Naive thymus-derived CD4-positive, alpha-beta T cell (primary cell): ENCODE measurements at places on chromosomes 16 and 17.
A peak's percentile ranks its signal among the peaks of the same experiment; 100 is the strongest.

- DNase-seq: peak; percentile 51
Measured at GRCh38 chr16:90019543-90020259, 445 bp upstream of the DBNDD1 start.

- peak; percentile 87 for DNase-seq
Measured at GRCh38 chr17:28552176-28552999, at the start of gene UNC119. UNC119 (minus strand) TSS chr17:28552624; CDS start chr17:28552557, 67 bp downstream.

DNA sequence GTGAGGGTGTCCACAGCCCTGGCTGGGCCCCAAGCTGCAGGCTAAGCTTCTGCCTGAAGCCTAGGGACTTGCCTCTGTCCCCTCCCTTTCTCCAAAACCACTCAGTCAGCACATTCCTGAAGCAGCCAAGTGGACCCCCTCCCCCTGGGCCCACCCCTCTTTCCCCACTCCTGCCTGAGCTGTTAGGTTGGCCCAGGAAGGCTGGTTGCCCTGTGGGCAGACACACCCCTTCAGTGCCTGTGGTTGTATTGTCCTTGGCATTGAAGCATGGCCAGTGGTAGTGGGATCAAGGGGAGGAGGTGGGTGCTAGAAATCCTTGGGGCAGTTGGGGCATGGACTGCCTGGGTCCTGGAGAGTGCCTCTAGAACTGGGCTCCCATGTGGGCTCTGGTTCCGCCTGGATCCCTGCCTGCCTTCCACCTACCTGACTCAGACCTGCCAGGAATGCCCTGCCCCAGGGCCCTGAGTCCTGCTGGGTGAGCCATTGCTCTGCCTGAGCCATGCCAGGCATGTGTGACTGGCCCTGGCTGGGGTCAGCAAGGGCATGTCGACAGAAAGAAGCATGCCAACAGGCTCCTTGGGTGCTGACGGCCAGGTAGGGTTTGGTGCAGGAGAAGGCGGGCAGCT is 2.1 kb downstream of the TRAF4 start:
- DNase-seq: no peak

DNA sequence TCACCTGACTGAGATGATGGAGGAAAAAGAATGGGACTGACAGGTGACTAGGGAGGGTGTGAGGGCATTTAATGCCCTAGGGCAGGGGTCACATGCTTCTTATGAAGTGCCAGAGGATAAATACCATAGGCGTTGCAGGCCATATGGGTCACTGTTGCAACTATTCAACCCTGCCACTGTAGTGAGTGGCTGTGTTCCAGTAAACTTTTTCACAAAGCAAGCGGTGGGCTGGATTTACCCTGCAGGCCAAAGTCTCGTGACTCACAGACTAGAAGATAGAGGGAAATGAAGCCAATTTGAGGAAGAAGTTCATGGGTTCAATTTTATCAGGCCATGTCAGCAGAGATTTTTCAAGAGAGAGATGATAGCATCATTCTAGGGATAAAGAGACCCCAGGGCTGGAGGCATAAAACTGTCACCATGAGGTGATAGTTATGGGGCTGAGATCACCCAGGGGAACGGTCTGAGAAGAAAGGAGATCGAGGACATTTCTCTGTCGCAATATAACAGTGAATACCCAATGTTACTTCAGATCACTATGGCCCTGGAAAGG is 8.6 kb downstream of the ARHGAP17 start:
- no peak for DNase-seq

DNA sequence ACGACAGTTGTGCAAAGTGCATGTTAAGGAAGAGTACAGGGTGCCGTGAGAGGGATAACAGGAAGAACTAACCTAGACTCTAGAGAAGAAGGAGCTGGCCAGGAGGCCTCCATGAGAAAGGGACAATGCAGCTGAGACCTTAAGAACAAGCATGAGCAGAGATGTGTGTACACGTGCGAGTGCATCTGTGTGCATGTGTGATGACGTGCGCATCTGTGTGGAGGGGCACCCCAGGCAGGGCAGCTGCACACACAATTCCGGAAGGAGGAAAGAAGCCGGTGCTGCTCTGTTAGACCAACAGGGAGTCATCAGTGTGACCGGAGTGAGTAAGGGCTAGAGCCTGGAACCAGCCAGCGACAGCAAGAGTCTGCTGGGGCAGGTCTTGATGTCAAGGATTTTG is 7.6 kb upstream of the KIF19 start:
- DNase-seq: no peak

GRCh38 chr16:11354407-11354732 is 9.1 kb downstream of the RMI2 start:
- no peak for DNase-seq

- no peak for DNase-seq
Measured at GRCh38 chr16:35562919-35563318, 2103.5 kb downstream of the TP53TG3F start.

DNA sequence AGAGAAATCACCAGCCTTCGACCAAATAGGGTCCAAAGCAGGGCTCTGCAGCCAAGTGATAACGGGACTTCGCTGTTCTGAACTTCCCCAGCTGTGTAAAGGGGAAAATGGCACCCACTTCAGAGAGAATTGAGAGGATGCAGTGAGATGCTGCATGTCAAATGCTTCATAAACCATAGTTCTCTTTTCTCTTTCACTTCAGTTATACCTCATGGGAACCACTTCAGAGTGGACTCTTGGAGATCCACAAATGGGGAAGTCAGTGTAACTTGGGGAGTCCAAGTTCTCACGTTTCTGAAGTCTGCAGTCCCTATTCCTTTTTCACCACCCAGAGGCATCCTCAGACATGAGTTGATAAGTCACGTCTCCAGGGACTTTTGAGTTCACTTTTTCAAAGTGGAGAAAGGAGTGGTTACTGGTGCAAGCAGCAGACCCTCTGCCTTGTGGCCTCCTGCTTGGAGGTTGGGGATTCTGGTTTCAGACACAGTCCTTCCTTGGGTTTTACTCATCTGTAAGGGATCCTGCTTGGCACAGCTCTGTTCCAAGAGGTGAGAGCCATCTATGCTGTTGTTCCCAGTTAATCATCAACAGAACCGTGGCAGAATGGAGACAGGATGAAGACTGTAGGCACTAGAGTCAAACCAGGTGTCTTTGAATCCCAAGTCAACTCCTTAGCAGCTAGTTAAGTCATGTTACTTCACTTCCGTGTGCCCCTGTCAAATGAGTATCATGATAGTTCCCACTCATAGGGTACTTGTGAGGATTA is 123.4 kb upstream of the NOL11 start:
- no peak for DNase-seq

- DNase-seq: no peak
Measured at GRCh38 chr17:55224746-55225145, 40.0 kb upstream of the HLF start.

DNA sequence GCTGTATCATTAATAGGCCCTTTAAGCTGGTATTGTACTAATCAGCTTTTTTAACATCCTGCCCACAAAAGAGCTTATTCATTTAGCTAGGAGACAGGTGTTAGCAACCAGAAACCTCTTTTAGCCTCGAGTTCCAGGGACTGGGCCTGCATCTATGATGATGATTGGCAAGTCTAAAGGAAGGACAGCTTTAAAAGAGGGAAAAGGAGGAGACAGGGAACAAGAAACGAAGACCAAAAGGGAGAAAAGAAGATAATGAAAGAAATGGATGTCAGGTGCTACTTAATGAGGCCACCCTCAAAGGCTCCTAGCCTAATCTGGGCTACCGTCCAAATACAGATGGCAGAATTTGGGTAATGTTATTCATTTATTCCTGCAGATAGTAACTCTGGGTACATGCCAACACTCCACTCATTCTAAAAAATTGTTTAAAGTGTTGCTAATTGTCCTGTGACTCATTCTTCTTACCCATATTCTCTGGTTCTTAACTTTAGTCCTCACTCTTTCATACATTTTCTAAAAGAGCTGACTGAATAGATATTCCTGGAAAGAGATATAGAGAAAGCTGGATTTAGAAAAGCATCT is 18.7 kb upstream of the RFFL start:
- DNase-seq: no peak

DNA sequence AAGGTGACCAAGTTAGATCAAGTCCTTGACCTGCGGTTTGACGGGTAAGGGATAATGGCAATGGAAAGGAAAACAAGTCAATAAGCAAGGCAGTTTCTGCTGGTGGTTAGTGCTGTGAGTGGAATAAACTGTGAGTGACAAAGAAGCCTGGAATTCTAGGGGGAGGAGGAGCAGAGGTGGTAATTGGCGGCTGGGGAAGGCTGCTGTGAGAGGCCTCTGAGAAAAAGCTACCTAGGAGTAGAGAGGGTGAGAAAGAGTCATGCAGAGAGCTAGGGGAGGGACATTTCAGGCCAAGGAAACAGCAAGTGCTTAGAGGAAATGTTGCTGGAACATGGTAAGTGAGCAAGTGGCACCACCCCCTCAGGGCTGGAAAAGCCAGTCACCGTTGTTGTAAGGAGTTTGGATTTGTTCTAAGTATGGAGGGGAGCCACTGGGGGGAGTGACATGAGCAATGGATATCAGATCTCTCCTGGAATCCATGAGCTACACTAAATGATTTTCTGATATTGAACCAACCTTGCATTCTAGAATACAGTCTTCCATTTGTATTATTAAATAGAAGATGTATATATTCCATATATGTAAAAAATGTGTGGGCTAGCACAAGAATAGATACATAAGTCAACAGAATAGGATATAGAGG is 6.7 kb downstream of the NLRC3 start:
- DNase-seq: no peak

DNA sequence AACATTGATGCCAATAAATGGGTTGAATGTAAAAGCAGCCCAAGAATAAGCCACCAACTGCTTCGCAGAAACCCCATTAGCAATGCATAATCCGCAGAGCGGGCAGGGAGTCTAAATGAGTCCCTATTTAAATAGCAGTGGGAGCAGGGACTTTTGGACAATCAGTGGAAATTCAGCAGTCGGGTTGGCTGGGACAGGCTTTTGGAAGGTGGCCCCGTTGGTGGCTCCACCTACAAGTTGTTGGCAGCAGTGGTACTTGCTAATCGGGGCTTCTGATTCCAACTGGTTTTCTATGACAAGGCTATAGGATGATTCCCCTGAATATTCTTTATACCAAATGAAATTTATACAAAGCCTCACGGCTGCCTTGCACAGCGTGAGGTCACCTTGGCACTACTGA is 86.3 kb downstream of the WDR59 start:
- DNase-seq: no peak

GRCh38 chr17:78879635-78880186 is 23.3 kb downstream of the CEP295NL start:
- DNase-seq: no peak

GRCh38 chr16:73354434-73354833 is 306.5 kb upstream of the ZFHX3 start:
- no peak for DNase-seq

DNA sequence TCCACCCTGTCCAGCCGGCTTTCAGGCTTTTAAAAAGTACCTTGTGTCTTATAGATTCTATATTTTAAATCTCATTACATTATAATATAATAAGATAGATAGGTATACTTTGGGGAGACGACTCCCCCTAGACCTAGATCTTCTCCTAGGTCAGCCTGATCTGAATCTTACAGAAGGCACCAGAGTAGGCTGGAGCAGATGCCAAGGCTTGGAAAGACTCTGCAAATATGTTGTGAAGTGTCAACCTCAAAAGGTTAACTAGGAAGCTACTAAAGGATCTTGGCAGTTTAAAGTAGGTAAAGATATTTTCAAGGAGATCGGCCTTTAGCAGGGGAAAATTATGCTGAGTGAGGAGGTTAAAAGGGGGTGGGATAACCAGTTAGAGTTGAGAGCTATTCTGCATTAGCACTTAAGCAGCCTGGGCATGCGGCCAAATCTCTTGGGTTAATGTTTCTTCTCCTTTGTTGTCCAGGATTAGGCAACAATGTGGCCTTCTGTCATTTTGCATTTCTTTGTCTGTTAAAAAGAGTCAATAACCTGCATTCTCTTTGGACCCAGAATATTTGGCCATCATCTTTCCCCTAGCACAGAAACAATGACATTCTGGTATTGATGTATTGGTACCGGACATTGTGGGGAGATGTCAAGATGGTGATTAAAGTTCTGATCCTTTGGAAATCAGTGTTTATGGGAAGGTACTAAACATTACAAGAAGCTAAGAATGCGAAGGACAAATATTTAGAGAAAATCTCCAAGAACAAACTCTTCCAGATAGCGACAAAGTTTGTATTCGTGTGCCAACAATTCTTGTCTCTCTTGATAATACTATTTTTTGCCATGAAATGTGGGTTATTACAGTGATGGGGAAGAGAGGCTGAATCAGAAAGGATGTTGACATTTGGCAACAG is 51.2 kb upstream of the DHX40 start:
- DNase-seq: no peak

DNA sequence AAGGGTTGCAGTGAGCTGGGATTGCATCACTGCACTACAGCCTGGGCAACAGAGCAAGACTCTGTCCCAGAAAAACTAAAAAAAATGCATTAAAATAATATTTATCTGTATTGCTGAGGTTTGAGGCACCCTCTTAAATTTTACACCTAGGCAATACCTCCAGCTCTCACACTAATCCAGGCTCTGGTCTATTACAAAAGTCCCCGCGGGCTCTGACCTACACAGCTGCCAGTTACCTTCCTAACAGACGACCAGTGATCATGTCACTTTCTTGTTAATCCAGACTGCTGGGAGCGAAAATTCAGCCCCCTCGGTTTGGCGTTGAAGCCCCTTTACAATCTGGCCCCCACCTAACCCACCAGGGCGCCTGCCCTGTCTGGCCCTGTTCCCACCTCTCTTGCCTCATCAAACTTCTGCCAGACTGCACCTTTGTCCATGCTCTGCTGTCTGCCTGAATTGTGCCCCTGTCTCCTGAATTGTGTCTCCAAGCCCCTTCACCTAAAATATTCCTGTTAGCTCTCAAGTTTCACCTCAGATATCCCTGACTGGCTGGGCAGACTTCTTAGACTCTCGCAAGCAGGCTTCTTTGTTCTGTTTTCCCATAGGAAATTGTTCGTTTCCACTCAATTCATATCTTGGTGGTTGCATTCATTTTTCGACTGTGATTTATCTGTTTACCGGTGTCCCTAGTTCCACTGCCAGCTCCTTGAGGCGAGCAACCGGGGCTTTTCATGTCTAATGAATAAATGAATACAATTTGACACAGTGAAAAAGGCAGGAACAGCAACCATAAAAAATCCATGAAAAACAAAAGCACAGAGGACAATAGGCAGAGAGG is 65.9 kb downstream of the PITPNC1 start:
- no peak for DNase-seq

DNA sequence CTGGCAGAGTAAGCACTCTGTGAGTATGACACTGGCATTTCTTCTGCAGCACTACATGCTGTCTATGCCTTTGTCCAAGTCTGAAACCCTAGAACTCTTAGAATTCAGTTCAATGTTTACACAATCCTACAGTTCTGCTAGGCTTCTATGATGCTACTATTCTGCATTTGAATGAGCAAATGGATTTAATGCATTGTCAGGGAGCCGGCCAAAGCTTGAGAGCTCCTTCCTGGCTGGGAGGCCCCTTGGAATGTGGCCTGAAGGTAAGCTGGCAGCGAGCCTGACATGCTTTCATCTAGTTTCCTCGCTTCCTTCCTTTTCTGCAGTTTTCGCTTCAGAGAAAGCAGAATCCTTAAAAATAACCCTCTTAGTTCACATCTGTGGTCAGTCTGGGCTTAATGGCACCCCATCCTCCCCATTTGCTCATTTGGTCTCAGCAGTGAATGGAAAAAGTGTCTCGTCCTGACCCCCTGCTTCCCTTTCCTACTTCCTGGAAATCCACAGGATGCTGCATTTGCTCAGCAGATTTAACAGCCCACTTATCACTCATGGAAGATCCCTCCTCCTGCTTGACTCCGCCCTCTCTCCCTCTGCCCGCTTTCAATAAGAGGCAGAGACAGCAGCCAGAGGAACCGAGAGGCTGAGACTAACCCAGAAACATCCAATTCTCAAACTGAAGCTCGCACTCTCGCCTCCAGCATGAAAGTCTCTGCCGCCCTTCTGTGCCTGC is at the start of gene CCL2:
TSS of gene CCL2 (plus strand) at position 635 of the 730 bp plus-strand sequence. CDS start at position 700, 65 bp downstream.
- DNase-seq: no peak
